Thoracic aorta endothelial cell (primary cell): ENCODE measurements at places on chromosomes 5 and 9. TPM values are rescaled to one million over a fixed set of nuclear protein-coding genes. Genes with fewer than 3 reads are reported as not detected.

Gene FOXD4L6
- total RNA-seq, result not detected in 2 replicates

Gene PLEKHG4B
- under 0.01 TPM in 2 replicates for total RNA-seq

Gene FYB1
- 0.07 and 0.13 TPM in 2 replicates for total RNA-seq

Gene MCTP1
- 86.0 and 100 TPM in 2 replicates for total RNA-seq

Gene FOXD4L4
- 0.29 TPM in 1 of 2 replicates, not detected in the other for total RNA-seq

Gene RFX3
- total RNA-seq, result 7.2 and 11.4 TPM in 2 replicates

Gene SYK
- not detected in 2 replicates for total RNA-seq

Gene ADAMTS16
- total RNA-seq, result not detected in 2 replicates

Gene NUTM2F
- total RNA-seq, result not detected in 2 replicates

Gene STPG3
- not detected in 2 replicates for total RNA-seq

Gene SHOC1
- total RNA-seq, result not detected in 2 replicates

Gene ZFP37
- 1.1 and 1.6 TPM in 2 replicates for total RNA-seq

Gene SLC25A48
- total RNA-seq, result not detected in 2 replicates

Gene LHX3
- not detected in 2 replicates for total RNA-seq

Gene TGFBI
- 11.7 and 19.0 TPM in 2 replicates for total RNA-seq

Gene DBH
- total RNA-seq, result not detected in 2 replicates

Gene SEMA6A
- 1.1 and 1.6 TPM in 2 replicates for total RNA-seq

Gene POLR1E
- 28.9 and 30.7 TPM in 2 replicates for total RNA-seq

Gene PRR7
- total RNA-seq, result 8.9 and 11.9 TPM in 2 replicates

Gene PRRT1B
- not detected in 2 replicates for total RNA-seq

Gene OTULINL
- total RNA-seq, result 0.27 and 0.50 TPM in 2 replicates

Gene SLC25A2
- total RNA-seq, result 0.27 and 0.50 TPM in 2 replicates

Gene DRD1
- not detected in 2 replicates for total RNA-seq

Gene NDFIP1
- 79.5 and 90.6 TPM in 2 replicates for total RNA-seq

Gene PROB1
- 1.7 and 3.2 TPM in 2 replicates for total RNA-seq

Gene OR2S2
- total RNA-seq, result not detected in 2 replicates

Gene CEP72
- 6.0 and 7.8 TPM in 2 replicates for total RNA-seq

Gene ZNF169
- total RNA-seq, result 5.6 and 8.0 TPM in 2 replicates

Gene GRK6
- total RNA-seq, result 30.7 and 38.6 TPM in 2 replicates

Gene NRARP
- 12.1 and 16.5 TPM in 2 replicates for total RNA-seq

Gene AGXT2
- not detected in 2 replicates for total RNA-seq

Gene NTNG2
- total RNA-seq, result 0.07 and 0.13 TPM in 2 replicates

Gene AKNA
- 10.1 and 15.1 TPM in 2 replicates for total RNA-seq

Gene PLAC8L1
- not detected in 2 replicates for total RNA-seq

Gene PKD2L2
- total RNA-seq, result not detected in 2 replicates

Gene CER1
- total RNA-seq, result not detected in 2 replicates

Gene SLC6A19
- not detected in 2 replicates for total RNA-seq

Gene BARHL1
- total RNA-seq, result not detected in 2 replicates

Gene ASPN
- total RNA-seq, result under 0.01 TPM in 1 of 2 replicates, not detected in the other

Gene CCNO
- total RNA-seq, result 0.13 and 0.65 TPM in 2 replicates

Gene TAF11L14
- not detected in 2 replicates for total RNA-seq

Gene PCDHGB3
- 1.4 and 2.9 TPM in 2 replicates for total RNA-seq

Gene CARTPT
- total RNA-seq, result not detected in 2 replicates

Gene PCDHGB4
- total RNA-seq, result 5.6 and 9.7 TPM in 2 replicates

Gene NSG2
- total RNA-seq, result 0.36 TPM in 1 of 2 replicates, not detected in the other

Gene SCGB3A2
- total RNA-seq, result not detected in 2 replicates

Gene SMC2
- total RNA-seq, result 36.8 and 51.6 TPM in 2 replicates

Gene CACNA1B
- 0.13 and 0.14 TPM in 2 replicates for total RNA-seq

Gene FBXW2
- 59.6 and 60.2 TPM in 2 replicates for total RNA-seq

Gene PANK3
- 82.0 and 85.9 TPM in 2 replicates for total RNA-seq
